ENCODE measurements at places on chromosomes 5 and 9.

GRCh38 chr9:109401169-109401989, 80.5 kb upstream of the EPB41L4B start:
- no peak for DNase-seq

DNA sequence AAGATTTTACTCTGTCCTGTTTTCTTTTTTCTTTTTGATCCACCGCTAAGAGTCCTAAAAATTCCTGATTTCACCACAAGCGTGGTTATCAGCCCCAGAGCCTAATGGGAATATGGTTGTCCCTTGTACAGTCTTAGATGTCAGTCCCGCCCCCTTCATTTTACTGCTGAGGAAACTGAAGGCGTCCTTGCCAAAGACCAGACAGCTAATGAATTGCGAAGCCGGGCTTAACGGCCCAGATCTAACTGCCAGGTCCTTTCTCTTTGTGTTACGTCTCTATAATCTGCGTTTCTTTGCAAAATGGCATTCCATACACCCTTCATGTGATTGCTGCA, 497 bp downstream of the NSA2 start:
- DNase-seq: no peak

DNA sequence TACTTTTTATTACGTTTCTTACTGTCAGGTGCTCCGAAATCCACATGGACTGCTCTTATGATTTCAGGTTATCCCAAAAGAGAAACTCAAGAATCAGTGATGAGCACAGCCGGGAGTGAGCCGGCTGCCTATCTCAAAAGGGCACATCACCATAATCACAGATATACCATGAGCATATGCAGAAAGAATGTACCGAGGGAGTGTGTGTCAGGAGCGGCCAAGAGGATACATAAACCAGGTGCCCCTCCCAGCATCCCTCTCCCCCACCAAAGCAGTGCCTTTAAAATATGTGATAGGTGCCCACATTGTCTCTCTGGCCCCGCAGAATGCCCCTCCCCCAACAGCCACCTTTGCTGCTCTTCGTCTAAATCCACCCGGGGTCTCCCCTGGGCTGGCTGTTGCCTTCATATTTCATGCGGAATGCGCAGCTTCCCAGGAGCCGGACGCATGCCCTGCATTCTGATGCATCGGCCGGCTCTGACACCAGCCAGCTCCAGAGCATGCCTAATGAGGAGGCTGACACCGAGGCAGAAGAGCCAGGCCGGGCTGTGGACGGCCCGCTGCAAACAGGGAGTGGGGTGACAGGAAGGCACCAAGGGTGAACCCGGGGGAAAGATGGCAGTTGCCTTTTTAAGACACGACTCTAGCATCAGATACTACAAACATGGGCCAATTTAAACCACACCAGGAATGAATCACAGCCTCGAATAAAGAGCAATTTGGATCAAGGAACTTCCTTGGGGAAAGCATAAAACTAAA, 652.3 kb downstream of the BNC2 start:
- no peak for DNase-seq

DNA sequence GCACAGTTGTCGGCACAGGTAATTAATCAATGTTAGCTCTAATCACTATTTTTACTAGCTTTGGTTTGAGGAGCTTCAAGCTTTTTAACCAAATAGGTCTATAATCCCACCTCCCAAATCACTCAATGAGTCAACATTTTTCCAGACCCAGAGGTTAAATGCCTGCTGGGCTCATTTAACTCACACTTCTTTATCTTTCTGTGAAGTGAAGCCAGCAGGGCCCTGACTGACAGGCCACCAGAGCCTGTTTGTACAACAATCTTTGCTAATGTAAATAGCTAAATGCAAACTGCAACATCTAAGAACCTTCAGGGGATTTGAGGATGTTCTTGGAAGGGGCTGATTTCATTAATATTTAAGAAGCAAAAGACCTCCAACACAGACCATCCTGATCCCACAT, 98.4 kb upstream of the NREP start:
- no peak for DNase-seq

DNA sequence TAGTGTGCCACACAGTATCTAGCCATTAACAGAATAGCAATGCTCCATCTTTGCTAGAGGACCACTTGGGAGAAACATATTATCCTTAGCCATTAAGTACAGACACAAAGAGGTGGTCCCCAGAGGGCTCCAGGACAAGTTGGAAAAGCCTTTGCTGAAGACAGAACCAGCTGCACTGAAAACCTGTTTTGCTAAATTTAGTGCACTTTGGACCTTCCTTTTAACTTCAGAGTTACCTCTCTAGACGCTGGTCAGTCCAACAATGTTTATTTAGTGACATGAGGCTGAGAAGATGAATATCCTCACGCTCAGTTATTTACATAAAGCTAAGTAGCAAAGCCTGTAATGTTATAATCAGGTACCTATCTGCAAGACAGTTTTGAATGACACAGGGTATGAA, 265.0 kb upstream of the ZNF608 start:
- DNase-seq: no peak

DNA sequence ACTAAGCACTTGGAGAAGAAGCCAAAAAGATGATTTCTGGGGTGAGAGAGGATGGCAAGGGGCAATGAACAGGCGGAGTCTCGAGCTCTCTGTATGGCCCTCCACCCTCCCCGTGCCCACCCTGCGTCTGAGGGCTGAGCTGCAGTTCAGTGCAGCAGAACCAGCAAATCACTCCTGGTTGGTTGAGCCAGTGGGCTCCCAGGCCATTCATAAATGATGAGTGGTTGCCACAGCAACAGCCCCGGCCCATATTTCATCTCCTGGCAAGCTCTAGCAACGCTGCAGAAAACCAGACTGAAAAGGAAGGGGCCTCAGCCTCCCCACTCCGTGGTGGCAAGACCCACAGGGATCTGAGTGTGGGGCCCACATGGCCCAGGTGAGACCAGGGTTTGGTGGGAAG, 93.8 kb upstream of the PPP1R26 start:
- DNase-seq: no peak

DNA sequence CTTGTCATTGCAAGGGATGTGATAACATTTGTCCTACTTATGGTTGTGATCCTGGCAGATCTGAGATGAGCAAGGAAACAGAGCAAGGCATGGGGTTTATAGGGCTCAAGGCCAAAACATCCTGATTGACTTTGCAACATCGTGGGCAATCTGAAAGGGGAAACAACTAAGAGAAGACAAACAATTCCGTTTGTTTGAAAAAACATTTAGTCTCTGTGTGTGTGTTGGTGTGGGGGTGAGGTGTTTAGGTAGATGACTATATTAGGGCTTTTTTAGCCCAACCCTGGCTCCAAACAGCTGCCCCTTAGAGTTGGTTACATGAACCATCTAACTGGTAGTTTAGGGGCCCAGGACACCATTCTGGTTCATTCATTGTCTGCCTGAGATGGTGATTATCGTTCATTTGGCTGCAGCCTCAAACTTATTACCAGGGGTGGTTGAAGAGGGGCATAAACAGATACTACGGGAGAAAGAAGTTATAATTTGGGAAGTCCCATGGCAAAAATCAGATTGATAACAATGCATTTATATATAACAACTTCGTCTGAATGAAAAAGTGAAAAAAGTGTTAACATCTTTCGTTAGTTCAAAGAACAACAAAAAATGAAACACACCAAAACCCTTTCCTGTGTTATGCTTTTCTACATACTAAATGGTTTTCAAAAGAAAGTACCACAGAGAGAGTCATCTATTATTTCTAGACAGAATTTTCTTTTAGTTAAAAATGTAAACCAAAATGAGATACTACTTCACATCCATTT, 5.7 kb downstream of the FYB1 start:
- no peak for DNase-seq

- no peak for DNase-seq
Observed at GRCh38 chr9:6567140-6567591, 78.4 kb downstream of the GLDC start.

- no peak for DNase-seq
Observed at GRCh38 chr5:96771395-96771794, 36.4 kb downstream of the ERAP1 start.

GRCh38 chr9:105890046-105890822, 195.9 kb downstream of the TMEM38B start:
- DNase-seq: no peak

DNA sequence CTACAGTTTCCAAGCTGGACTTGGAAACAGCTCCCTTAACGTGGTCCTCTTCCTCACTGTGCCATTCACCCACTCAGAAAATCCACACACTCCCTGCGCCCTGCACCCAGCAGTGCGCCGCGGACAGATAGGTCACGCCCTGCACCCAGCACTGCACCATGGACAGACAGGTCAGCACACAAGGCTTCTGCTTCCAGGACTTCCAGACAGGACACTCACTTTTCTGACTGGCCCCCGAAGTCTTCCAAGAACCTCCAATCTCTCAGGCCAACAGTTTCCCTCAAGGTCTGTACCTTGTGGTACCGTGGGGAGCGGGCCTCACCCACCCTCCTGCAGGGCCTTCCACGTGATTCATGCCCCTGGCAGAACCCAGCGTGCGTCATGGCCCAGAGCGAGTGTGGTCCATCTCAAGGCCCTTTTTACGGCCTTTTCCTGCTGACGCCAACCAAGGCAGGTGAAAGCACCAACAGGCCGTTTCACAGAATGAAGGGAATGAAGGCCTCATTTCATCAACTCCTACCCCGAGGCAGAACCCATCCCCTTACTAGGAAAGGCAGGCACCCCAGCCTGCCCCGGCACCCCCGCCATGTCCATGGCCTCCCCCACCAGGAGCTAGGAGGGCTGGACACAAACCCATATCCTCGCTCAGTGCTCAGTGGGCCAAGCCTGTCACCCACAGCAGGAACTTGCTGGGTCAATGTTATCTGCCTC, 17.3 kb downstream of the VAV2 start:
- no peak for DNase-seq

- no peak for DNase-seq
Observed at GRCh38 chr5:158699298-158699880, 400.3 kb downstream of the EBF1 start.

DNA sequence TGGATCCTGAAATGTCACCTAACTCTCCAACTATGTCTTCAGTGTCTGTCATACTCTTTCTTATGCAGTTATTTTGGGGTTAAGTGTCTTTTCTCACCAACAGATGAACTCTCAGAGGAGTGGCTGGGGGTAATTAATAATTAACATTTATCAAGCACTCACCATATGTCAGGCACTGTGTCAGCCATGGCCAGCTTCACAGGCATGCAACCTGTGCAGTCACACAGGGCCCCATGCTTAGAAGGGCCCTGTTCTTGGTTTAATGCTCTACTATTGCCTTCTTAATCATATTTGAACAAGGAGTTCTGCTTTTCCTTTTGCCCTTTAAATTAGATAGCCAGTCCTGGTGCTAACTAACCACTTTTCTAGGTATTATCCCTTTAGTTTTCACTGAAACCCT, 3.4 kb upstream of the GRPEL2 start:
- DNase-seq: no peak

GRCh38 chr9:117624106-117624505, 80.1 kb upstream of the TLR4 start:
- DNase-seq: no peak

All from stimulated activated CD4-positive, alpha-beta T cell treated with anti-CD3 and anti-CD28 coated beads, Interleukin-4, amount 100 ng/mL, for 4 hours (primary cell).